ENCODE measurements at places on chromosomes 2 and 18.

DNA sequence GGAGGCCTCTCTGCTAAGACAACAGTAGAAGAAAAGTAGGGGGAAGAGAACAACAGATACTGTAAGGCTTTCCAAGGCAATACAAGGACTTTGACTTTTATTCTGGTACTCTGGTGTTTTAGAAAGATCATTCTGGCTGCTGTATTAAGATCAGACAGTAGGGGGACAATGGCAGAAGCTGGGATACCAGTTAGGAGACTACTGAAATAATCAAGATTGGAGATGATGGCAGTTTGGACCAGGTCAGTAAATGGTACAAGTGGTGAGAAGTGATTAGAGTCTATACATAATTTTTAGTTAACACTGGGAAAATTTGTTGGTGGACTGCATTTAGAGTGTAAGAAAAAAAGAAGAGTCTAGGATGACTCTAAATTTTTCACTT, 139.7 kb downstream of the ROCK1 start:
- DNase-seq, result peak; percentile 2

DNA sequence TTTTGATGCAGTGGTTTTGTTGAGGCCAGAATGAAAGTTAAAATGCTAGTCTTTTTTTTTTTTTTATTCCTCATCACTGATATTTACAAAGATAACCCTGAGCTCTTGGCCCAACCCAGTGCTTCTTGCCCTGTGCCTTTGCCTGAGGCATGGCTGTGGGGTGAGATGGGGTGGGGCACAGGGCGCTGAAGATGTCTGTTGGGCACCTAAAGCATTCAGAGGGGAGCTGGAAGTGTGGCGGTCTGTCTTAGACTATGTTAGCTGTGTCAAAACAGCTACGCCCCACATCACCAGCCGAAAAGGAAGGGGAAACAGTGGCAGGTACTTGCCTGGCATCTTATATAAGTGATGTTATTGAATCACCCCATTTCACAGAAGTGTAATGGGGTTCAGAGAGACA, 20.7 kb downstream of the TOGARAM2 start:
- no peak for DNase-seq

- DNase-seq, result no peak
These were observed 118.4 kb downstream of the BMPR2 start for GRCh38 chr2:202494300-202495229.

- DNase-seq, result no peak
These were observed 175.5 kb downstream of the ZNF407 start for GRCh38 chr18:74773171-74773624.

- no peak for DNase-seq
These were observed 59.5 kb downstream of the LHCGR start for GRCh38 chr2:48695991-48696390.
